ENCODE measurements at places on chromosomes 16 and 17.

DNA sequence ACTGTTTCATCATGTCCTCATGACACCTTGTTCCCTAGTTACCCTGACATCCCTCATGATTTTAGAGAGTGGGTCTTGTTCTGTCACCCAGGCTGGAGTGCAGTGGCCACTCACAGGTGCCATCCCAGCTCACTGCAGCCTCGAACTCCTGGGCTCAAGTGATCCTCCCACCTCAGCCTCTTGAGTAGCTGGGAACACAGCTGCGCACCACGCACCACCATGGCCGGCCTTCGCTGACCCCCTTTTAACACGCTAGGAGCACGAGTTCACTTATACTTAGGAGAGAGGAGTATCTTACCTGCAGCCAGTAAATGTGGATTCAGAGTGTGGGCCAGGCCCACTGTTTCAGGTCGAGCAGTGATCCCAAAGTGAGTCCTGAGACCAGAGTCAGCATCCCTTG is 21.4 kb downstream of the NT5M start:
- no peak for DNase-seq

- no peak for DNase-seq
Measured at GRCh38 chr17:5541610-5542202, 42.6 kb downstream of the NLRP1 start.

DNA sequence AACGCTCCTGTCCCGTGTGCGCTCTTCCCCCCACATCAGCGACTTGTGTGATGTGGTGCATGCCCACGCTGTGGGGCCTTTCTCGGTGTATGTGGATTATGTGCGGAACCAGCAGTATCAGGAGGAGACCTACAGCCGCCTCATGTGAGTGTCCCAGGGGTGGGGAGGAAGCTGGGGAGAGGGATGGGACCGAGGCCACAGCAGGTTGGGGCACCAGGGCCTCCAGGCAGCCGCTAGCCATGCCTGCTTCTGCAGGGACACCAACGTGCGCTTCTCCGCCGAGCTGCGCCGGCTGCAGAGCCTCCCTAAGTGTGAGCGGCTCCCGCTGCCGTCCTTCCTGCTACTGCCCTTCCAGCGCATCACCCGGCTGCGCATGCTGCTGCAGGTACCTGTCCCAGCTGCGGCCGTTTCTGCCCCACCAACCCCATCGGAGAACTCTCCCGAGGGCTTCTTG is 5.8 kb downstream of the ARHGEF15 start:
- DNase-seq: no peak

DNA sequence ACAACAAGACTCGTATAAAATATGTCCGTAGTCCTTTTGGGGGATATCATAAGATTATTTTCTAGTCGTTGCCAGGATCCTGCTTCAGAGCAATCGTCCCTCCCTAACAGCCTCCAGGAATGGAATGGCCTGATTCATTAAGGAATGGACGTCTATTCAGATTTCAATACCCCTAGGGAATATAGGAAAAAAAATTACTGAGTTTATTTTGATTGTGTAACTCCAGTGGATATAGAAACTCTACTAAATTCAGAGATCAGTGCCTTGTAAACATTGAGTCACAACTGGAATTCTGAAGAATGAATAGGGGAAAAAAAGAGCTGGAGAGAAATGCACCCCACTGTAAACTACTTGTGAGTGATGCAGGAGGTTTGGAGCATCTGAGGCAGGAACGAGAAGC is 1171.5 kb upstream of the GOT2 start:
- DNase-seq: no peak

DNA sequence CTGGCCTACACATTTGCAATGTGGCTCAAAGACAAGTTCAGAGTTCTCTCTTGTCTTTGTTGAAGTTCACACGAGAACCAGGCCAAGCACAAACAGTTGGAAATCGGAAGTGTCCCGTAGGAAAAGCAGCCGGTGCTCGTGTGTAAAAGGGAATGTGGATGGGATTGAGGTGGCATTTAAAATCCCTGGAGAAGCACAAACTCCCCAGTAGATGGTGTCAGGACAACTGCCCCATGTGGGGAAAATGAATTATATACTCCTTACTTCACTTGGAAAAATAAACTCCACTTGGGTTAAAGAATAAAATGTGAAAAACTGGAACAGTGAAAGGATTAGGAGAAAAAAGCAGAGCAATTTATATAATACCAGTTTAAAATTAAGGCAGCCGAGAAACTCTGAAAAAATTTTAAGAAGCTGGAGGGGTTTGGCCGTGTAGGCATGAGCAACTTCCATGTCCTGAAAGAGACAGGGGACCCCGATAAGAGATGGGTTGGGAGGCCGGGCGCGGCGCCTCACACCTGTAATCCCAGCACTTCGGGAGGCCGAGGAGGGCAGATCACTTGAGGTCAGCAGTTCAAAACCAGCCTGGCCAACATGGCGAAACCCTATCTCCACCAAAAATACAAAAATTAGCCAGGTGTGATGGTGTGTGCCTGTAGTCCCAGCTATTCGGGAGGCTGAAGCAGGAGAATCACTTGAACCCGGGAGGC is 28.1 kb downstream of the CBFA2T3 start:
- DNase-seq: no peak

DNA sequence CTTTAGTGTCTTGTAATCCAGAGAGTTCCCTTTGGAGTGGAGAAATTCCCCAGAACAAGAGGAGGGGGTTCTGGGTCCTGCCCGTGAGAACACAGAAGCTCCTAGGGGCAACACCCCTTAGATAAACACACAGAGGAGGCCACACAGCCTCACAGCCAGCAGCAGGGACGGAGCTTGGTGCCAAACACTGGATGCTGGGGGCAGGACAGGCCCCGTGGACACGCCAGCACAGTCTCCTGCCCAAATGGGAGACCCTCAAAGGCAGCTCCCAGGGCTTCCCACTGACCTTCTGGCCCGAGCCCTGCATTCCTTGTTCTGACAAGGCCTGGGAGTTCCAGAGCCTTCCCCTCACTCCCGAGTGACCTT is 31.8 kb upstream of the JPH3 start:
- no peak for DNase-seq

- no peak for DNase-seq
Measured at GRCh38 chr16:2713523-2713922, 6.5 kb downstream of the PRSS27 start.

GRCh38 chr16:68719993-68720489 is 17.1 kb upstream of the CDH1 start:
- peak; percentile 80 for DNase-seq

DNA sequence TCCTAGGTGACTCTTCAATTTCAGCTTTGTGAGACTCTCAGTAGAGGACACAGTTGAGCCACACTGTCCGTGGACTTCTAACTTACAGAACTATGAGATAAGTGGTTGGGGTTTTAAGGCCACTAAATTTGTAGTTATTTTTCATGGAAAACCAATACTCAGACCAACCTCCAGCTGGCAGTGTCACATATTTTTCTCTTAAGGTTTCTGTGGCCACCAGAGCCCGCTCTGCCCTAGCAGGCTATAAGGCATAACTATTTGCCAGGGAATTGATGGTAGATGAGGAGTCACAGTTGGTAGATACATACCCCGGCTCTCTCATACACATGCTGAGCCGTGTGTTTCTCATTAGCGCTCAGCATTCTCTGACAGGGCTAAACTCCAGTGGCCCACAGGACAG is 336.8 kb upstream of the MON1B start:
- DNase-seq: no peak

- DNase-seq: no peak
Measured at GRCh38 chr17:4087911-4088693, 54.7 kb downstream of the ZZEF1 start.

GRCh38 chr16:65816556-65816955 is 549.9 kb upstream of the CDH5 start:
- DNase-seq: no peak

- no peak for DNase-seq
Measured at GRCh38 chr16:82761236-82761635, 134.5 kb downstream of the CDH13 start.

DNA sequence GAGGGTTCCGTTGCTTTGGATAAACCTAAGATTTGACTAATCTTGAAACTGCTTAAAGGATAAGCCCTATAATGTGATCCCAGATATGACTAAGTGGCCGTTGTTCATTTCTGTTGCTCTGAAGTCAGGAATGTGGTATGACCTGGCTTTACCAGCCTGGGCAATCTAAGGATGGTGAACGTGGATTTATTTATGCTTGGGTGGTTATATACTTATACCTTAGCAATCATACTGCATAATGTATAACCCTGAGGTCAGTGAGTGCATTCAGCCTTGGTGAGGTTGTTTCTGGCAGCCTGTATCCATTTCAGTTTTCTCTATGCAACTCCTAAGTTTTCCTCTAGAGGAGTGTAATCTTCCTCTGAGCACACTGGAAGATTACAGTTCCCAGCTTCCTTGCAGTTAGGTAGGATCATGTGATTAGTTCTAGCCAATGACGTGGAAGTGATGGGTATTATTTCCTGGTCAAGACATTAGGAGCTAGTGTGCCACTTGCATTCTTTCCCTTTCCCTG is 41.9 kb downstream of the FTO start:
- DNase-seq: no peak
